ENCODE measurements at places on chromosomes 16 and 17.

DNA sequence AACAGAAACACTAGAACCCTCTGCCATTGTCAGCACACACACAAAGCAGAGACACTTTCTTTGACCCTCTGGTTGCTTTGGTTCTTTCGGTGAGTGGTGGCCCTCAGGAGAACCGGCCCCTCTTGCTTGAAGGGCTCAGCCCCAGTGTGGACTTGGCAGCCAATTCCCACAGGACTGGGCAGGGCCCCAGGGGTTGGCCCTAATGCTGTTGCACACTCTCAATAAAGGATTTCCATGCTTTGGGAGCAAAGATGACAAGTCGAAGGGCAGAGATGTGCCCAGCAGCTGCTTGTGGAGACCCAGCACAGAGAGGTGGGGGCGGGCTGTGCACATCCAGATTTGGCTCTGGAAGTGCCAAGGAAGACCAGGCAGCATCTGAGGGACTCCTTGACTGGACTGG lies 149.0 kb downstream of the NTN1 start:
- no peak for DNase-seq

DNA sequence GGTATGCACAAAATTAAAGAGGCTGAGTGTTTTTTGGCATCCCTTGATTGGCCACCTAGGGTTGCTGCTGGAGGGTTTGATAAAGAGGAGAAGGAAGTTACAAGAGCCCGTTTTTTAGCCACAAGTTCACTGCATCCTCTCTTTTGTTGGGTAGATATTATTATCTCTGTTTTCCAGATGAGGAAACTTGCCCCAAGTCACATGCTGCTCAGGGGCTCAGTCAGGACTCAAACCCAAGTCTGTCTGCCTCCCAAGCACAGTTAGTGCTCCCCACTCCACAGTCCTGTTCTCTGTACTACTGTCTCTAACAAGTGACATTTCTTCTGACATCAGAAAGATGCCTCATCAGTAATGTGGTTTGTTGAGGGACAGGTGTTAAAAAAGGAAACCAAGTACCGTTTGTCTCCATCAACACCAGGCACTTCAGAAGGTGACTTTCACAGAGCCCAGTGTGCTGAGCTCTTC lies 1.4 kb downstream of the NT5M start:
- no peak for DNase-seq

DNA sequence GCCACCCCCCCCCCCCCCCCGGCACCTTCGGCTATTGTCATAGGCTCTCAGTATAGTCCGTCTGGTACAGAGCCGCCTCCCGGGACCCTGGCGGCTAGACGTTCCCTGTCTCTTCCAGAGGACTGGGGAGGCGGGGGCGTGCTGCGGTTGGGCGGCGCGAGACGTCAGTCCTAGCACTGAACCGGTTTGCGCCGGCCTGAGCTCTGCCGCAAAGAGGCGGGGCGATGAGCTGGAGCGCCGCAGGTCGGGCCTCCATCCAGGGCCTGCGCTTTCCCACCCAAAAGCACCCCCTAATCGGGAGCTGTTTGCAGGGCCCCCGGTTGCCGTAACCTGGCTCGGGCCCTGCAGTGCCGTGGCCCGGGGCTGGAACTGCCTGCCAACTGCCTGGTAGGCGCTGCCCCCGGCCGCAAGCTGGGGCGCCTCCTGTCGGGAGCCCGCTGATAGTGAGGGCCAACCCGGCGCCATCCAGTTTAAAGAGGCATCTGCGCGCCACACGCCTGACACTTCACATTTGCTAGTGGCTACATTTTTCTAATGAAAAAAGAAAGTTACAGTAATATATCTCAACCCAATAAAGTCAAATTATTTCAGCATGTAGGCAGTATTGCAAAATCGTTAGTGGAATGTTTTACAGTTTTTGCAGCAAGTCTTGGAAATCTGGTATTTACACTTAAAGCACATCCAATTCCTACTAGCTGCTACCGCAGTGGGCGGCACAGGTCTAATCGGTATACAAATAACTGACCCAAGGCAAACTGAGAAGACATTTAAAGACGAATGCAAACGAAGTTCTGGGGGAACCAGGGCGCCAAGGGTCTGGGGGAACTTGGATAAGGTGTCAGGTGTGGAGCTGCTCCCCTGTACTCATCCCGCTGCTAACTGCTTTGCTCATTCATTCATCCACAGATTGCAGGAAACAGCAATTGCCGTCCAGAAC lies 753 bp upstream of the USP22 start:
- peak; percentile 98 for DNase-seq

- DNase-seq = no peak
Observed at GRCh38 chr16:57865746-57866528, 63.6 kb upstream of the KIFC3 start.

DNA sequence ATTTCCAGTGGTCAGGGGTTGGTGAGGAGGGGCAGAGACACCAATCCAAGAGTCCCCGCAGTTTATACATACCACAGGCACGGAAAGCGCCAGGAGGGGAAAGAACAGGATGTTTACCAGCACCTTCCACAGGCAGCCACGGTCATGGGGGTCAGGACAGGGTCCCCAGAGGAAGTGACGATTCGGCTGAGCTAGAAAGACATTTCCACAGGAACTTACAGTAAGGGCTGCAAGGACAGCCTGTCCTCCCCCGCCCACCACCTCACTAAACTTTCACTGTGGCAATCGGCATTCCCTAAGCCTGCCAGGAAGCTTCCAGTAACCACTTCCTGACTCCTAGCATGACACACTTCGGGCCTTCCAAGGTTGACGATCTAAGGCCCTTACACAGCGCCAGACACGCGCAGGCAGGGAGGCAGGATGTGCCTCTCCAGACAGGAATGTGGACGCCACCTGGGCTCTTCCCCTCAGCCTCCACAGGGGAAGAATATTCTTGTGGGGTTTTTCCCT lies 1.2 kb upstream of the MT2A start:
- peak; percentile 95 for DNase-seq

GRCh38 chr17:2799653-2800052 lies 3.4 kb downstream of the RAP1GAP2 start:
- no peak for DNase-seq

- no peak for DNase-seq
Observed at GRCh38 chr17:48565022-48565554, 13.1 kb downstream of the HOXB4 start.

DNA sequence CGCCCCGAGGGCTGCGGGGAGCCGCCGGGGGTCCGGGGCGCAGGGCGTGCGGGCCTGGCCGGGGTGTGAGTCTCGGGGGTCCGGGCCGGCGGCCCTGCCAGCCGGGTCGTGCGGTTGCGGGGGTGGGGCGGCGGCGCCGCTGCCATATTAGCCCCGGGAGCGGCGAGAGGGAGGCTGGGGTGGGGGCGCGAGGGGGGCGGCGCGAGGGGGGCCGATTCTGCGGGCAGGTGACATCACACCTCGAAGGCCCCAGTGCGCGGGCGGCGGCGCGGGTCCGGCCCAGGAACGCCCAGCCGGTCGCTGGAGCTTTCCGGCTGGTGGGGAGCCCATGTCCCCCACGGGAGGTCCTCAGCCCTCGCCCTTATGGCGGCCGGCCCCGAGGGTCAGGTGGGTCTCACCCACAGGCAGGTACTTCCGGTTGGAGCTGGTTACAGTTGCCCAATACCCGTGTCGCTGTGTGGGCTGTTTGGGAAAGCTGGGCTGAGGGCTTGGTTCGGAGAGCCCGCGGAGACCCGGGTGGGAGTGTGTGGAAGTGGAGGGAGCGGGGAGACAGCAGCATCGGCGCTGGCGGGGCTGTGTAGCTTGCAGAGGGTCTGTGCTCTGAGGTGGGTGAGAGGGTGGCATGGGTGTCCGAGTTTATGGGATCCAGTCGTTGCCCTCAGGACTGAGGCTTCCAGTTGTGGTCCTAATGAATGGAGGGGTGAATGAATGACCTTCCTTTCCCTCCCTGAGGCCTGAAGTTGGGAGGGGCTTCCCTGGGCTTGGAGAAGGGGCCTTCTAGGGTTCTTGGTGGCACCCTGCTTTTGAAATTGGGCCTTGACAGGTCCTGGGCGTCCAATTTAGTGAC lies 804 bp downstream of the ATP6V0C start:
- no peak for DNase-seq

- no peak for DNase-seq
Observed at GRCh38 chr16:49696414-49697101, 159.4 kb downstream of the ZNF423 start.

DNA sequence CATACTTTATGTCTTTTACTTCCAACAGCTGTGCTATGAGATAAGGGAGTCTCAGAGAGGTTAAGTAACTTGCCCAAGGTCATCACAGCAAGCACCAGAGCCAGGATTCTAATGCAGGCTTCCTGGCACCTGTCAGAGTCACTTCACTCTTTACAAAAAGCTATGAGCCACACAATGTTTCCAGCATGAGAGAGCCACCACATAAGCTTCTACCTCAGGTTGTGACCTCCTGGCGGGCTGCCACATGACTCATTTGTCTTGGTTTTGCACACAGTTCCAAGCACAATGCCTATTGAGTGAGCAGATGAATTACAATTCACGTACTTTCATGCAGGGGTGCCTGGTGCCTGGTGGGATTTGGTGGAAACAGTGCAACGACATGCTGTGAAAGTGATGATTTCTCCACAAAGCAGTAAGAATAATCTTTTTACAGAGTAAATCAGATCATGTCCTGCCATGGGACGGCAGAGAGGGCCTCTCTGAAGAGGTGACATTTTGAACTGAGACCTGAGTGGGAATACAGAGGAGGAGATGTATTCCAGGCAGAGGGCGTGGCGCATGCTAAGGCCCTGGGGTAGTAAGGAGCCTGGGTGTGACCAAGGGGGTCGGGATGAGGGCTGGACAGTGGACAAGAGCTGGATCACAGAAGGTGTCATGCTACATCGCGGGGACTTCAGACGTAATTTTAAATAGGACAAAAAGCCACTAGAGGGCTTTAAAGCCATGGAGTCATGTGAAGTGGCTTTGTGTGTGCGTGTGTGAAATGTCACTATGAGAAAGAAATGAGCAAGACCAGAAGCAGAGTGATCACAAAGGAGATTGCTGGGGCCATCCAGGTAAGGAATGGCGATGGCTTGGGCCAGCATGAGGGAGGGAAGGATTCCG lies 53.4 kb downstream of the CACNG3 start:
- no peak for DNase-seq

DNA sequence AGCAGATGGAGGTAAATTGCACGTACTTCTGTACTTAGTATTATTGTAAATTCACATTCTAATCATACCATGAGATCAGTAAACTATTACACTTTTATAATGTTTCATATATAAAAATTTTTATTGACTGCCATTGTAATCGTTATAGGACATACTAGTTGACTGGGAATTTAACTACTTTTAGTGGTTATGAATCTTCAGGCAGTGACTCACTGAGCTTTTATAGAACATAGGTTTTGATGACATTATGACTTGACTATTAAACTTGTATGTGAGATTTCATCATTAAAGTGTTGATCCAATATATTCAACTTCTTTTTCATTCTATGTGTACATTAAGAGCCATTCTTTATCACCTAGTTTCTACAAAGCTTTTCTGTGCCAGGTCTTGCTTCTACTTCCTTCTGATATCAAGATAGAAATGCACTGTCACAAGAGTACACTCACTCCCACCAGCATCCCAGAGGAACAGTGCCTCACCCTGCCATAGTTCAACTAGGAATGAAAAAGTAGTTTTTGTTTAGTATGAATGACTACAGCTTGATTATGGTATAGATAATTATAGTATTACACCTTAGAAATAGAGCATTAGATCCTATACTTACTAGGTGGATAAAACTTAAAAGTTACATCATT lies 142.4 kb upstream of the RBL2 start:
- peak; percentile 11 for DNase-seq

GRCh38 chr16:88458039-88458772 lies 5.1 kb downstream of the ZFPM1 start:
- DNase-seq = no peak

- DNase-seq = no peak
Observed at GRCh38 chr17:79988185-79988971, 47.3 kb downstream of the TBC1D16 start.

DNA sequence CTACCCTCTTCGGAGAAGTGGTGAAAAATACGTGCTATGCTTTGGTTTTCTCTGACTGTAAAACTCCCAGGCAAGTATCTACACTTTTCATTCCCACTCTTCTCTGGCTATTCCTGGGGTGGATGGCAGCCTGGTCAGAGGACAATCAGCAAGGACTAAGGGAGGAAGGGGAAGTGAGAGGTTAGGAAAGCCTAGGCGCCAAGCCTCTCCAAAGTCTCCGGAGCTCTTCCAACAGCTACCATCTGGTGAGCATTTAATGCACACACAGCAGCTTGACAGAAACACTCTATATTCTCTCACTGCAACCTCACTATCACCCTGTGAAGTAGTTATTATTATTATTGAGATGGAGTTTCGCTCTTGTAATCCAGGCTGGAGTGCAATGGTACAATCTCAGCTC lies 65.1 kb downstream of the WSCD1 start:
- DNase-seq = no peak

- no peak for DNase-seq
Observed at GRCh38 chr16:67856927-67857546, 9.5 kb upstream of the CENPT start.

DNA sequence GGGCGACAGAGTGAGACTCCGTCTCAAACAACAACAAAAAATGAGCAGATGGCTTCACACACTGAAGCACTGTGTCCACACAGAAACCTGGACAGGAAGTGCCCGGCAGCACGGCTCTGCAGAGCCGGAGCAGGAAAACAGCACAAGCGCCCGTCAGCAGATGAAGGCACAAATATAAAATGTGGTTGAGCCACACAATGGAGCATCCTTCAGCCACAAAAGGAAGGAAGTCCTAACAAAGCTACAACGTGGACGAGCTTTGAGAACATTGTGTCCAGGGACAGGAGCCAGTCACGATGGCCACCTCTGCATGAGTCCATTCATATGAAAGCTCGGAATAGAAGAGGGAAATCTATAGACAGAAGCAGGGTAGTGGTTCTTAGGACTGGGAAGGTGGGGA lies 15.7 kb downstream of the RHBDF2 start:
- DNase-seq = no peak

DNA sequence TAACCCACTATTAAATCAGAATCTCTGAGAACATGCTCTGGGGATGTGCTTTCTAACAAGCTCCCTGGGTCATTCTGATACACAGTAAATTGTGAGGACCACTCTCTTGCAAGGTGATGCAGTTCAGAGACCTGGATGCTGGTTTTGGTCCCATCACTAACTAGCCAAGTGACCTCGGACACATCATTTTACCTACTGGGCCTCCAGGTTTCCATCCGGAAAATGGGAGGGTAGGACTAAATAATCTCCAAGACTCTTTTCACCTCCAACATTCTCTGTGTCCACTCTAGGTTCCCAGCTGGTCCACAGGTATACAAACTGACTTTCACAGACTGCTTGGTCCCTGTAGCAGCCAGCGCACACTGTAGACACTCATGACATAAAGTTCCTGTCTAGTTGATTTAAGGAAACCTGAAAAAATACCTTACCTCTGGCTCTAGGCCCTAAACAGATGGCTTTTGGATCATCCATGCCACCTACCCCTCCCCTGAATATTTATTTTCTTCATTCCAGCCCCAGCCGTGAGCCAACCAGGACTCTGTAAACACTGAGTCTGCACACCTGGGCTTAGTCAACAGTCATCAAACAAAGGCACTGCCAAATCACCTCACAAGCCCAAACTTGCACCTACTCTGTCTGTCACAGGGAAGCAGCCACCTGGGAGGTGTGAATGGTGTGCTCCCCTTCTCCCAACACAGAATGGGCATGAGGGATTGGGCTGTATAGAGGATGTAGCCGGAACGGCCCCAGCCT lies 51.3 kb upstream of the MRPS23 start:
- DNase-seq = no peak
